ENCODE measurements at places on chromosomes 11 and 22. TPM values are rescaled to one million over a fixed set of nuclear protein-coding genes. Genes with fewer than 3 reads are reported as not detected.
A peak's percentile ranks its signal among the peaks of the same experiment; 100 is the strongest.

DNA sequence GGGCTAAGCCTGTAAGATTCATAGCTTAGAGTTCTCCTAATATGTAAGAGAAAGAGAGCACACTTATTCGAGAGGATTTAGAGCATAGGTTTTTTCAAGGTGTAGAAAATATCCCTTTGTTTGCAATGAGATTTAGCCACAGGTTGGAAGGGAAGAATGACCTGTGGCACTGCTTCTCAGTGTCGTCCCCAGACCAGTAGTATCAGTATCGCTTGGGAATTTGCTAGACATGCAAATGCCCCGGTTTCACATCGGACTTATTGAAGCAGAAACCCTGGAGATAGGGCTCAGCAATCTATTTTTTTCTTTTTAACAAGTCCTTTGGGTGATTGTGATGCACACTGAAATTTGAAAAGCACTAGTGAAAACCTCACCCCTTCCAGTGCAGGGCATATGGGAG lies 362.6 kb upstream of the C11orf87 start:
- no peak for DNase-seq

DNA sequence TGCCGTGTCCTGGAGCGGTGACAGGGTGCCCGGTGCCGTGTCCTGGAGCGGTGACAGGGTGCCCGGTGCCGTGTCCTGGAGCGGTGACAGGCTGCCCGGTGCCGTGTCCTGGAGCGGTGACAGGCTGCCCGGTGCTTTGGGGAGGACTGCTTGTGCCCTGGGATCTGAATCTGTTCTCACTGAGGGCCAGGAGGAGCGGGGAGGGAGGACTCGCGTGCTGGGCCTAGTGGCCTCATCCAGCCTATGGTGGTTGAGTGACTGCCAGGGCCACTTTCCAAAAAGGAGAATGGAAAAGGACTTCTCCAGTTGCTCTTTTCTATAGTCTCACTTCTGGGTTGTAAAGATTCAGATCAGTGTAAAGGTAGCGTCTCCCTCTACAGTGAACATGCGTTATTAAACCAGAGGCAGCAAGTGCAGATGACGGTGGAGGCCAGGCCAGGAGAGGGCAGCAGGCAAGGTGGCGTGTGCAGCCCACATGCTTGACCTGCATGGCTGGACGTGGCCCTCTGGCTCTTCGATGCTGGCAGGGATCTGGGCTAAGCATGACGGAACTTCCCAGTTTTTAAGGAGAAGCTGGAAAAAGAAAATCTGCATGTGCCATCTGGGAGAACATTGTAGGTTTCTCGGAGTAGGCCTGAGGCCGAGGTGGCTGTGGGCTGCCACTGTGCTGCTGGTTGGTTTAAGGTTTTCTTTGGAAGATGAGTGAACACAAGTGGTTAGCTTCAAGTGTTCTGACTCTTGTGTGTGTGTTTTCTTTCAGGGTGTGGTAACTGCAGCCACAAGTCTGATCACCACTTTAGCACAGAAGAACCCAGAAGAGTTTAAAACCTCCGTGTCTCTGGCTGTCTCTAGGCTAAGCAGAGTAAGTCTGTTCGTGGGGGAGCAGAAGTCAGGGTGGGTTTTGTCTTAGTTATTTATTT lies 55.0 kb downstream of the AP2A2 start:
- no peak for DNase-seq

DNA sequence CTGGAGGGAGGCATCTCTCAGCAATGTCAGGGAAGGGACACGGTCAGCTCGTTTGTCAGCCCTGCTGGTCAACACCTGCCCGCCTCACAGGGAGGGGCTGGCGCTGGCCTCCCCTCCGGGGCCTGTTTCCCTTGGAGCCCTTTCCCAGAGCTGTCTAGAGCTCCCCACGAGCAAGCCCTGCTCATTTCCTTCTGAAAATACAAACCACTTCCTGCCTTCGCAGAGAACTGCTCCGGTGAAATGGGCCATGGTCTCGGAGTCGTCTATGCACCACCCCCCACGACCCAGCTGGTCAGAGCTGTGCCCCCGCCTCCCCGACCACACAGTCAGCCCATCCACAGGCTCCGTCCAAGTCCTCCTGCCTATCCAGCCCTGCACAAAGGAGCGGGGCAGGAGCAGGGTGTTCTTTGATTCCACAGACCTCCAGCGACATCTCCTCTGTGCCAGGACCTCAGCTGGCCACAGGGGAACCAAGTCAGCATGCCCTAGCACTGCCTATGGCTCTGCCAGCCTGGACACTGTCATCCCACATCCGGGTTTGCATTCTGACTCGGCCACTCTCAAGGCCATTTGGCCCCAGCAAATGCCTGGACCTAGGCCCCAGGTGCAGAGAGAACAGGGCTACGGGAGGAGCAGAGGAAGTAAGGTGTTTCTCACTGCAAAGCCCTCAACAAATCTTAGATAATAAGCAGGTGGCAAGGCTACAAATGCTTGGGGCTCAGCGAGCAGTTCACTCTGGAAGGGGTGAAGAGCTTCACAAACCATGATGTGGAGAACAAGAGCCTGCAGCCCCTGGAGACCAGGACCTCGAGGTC lies 82.1 kb upstream of the WNT11 start:
- DNase-seq: no peak

DNA sequence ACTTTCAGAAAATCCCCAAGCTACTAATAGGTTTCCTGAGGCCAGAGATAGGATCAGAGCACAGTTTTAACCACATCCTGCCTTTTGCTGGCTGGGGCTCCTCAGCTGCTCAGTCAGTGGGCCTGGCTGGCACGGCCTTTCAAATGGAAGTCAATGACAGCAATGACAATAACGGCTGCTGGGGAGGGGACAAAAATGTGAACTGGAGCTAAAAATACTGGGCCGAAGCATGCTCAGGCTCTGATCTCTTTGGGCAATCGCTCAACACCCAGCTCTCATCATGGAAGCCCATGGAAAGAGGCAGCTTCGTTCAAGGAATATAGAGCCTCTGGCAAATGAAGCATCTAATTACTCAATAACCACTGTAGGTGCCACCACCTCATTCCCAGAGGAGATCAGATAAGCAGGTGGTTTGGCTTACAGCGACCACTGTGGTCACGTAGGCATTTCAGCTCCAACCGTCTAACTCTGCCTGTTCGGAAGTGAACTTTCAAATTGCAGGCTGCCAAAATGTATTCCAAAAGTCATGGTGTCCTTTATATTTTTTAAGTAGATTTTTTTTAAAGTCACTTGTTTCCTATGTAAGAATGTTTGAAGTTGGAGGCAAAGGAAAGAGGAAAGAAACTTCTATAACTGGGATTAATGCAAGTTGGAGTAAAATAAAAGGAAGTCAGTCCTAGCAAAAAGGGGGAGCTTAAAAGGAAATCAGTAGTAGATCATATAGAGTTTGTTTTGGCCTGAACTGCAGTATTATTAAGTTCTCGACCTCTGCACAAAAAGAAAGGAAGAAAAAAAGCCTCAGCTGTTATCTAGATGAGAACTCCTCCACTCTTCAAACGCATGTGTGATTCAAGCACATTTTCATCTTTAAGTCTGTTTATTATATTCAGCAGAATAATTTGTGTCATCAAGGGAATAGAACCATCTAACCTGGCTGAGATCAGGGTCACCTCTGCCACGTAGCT lies 14.1 kb downstream of the WT1 start:
- no peak for DNase-seq

GRCh38 chr22:41447435-41448188 lies 1.0 kb upstream of the TOB2 start:
- DNase-seq: peak; percentile 68

GRCh38 chr11:85359859-85360258 lies 267.3 kb downstream of the DLG2 start:
- no peak for DNase-seq

DNA sequence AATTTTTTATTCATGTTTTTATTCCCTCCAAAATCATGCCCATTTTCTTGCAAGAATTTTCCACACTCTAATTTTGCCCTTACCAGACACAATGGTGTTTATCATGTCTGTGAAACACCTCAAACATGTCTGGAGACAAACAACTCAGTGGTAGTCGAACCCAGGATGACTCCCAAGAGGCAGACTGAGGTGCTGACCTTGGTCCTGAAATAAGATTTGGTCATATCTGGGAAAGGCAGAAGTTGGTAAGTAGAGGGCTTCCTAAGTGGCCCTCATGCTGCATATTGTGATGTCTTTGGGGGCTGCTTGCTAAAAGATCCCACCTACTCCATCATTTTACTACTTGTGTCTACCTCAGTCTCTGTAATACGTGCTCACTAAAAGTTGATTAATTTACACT lies 369.4 kb upstream of the ISX start:
- DNase-seq: no peak

DNA sequence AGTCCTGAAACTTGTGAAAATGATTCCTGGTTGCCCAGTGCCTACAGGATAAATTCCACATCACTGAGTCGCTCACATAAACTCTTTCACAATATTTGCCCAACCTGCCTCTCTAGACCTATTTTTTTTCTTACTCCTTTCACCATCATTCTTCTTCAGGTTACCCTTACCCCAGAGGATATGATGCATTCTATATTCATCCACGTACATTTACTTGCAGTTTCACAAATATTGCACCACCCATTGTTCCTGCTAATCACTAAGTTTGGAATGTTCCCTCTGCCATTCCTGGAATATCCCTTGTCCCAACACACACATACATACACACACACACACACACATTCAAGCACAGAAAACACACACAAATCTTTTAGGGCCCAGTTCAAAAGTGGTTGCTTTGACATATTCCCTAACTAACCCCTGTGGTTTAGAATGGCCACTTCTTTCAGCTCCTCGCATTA lies 379.5 kb downstream of the ETS1 start:
- DNase-seq: peak; percentile 77

DNA sequence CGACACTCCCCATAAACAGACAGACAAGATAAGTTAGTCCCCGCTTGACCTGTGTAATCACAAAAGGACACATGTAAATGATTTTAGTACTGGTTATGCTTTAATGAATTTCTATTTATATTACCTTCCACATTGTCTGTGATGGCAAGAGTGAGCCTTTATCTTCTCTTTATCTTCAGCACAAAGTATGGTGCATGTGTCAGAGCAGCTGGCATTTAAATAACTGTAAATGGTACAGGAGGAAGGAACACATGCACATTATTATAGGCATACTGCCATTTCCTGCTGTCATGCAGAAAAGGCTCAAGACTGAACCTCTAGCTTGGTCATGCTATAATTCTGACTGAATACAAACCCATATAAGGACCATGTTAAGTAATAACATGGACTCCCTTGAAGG lies 1342.7 kb upstream of the TENM4 start:
- DNase-seq: no peak

DNA sequence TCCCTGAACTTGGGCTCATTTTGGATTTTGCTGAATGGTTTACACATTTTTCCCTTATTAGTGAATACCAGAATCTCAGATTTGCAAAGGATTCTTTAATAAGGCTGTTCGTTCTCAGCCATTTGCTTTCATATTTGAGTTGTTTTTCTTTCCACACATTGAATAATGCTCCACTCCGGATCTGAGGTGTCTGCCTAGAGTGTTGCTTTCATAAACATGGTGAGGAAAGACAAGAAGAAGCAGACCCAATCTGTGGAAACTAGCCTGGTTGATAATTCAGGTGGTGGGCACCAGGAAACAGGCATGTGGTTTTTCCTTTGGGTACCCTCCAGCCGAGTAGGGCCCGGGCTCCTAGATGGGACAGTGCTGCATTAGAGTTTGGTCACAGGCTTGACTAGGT lies 35.0 kb downstream of the LDLRAD3 start:
- no peak for DNase-seq

GRCh38 chr11:12888525-12889158 lies 120.5 kb upstream of the RASSF10 start:
- DNase-seq: peak; percentile 95

Gene OR8J1
- not detected for total RNA-seq

Gene SGSM1
- not detected for total RNA-seq

Gene ARL14EP
- 34.5 TPM for total RNA-seq

Gene FOLR3
- total RNA-seq: 0.64 TPM

Gene CRYBB2
- not detected for total RNA-seq

Gene PIK3C2A
- total RNA-seq: 73.4 TPM

Gene ADAMTS15
- total RNA-seq: 2.2 TPM

Gene TBC1D22A
- total RNA-seq: 12.5 TPM

Gene TPH1
- under 0.01 TPM for total RNA-seq

All from fibroblast of villous mesenchyme (primary cell).